ENCODE measurements at places on chromosomes 3 and 15.

DNA sequence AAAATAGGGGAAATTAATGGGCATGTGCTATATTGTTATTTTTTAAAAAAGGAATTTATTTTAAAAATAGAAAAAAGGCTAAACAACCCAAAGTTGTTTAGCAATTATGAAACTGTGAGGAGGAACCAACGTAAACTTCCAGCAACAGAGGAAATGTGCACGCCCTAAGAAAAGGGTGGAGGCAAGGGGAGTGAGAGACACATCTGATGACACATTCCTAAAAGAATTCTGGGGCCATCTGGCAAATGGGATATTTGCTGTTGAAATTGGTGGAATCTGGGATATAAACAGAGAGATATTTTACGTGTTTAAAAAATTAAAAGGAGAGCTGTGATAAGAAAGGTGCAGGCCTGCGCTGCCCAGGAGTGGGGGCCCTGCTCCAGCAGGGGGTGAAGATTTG, 50.8 kb upstream of the MUC13 start:
- H3K27ac ChIP-seq, result no peak overlapping the region
- no peaks in the 10 kb centered on the region for H3K27me3 ChIP-seq
- DNase-seq, result no peak
- H3K4me3 ChIP-seq, result no peak overlapping the region

DNA sequence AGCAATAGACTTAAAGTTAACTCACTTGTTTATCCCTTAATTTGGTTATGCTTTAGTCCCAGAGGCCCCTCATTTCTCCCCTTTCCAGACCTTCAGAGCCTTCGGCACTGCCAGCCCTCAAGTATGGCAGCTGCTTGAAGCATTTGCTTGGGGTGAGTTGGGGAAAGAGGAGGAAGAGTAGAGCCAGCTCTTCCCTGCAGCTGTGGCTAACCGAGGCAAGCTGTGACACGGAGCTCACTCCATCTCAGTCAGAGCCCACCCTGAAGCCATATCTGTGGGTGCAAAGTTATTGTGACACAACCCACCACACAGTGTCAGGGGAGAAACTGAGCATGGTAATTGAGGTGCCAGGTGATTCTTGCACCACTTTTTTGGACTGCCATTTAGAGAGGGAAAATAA, 66.1 kb downstream of the FILIP1L start:
- H3K4me3 ChIP-seq, result no peak overlapping the region
- no peak overlapping the region for H3K27ac ChIP-seq
- H3K4me1 ChIP-seq, result peaks cover 14% of the 10 kb centered on the region

DNA sequence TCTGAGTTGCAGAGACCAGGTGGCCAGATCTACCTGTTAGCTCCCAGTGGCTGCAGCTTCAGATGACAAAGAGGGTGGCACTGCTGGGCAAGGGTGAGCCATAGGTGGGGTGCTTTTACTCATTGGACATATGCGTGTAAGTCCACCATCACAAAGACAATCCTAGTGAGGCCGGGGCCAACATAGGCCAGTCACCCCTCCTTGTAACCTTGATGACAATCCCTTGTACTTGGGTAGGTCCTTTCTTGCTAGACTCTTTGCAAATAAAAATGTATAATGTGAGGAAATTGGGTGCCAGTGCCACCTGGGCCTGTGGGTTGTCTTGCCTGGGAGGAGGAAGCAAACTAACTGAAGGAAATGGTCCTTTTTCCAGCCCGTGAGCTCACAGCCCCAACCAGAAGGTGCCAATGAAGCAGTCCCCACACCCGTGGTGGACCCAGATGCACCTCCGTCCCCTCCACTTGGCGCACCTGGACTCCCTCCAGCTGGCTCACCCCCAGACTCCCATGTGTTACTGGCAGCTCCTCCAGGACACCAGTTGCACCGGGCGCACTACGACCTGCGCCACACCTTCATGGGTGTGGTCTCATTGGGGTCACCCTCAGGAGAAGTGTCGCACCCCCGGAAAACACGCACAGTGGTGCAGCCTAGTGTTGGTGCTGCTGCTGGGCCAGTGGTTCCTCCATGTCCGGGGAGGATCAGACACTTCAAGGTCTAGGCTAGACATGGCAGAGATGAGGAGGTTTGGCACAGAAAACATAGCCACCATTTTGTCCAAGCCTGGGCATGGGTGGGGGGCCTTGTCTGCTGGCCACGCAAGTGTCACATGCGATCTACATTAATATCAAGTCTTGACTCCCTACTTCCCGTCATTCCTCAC, 7.6 kb downstream of the AHSG start:
- H3K27ac ChIP-seq, result no peak overlapping the region
- DNase-seq, result no peak
- peaks cover 33% of the 10 kb centered on the region for H3K27me3 ChIP-seq
- H3K4me1 ChIP-seq, result peaks cover 7% of the 10 kb centered on the region
- no peak overlapping the region for H3K4me3 ChIP-seq
- H3K36me3 ChIP-seq, result no peaks in the 10 kb centered on the region

DNA sequence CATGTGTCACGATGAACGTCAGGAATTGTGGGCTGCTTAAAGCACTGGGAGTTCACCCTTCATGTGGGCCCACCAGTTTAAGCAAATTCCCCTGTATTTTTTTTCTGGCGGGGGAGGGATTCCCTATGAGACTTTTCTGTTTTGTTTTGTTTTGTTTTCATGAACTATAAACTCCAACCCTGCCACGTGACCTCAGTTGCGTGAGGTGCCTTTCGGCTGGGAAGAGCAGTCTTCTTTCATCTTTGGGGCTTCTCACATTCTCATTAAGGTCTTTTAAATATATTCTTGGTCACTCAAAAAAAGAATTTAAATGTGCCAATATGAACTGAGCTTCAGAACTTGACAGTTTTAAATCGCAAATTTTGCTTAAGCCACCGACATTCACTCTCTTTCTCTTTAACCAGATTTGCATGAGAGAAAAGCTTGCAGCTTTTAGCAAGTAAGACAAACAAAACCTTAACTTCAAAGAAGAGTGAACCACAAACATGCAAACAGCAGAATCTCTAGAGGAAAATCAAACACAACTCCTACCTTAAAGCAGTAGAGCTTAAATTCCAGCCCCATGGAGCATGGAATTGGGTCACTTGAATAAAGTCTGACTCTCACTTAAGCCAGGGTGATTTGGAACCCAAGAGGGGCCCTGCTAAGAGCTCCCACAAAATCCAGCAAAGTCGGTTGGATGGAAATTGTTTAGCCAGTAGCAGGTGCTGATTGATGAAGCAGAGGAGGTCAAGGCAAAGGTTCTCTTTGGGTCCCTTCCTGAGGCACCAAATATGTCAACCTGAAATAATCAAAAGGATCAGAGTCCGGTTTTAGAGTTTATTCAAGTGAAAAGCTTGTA, 699.8 kb upstream of the GBE1 start:
- H3K4me1 ChIP-seq, result no peaks in the 10 kb centered on the region
- H3K36me3 ChIP-seq, result no peaks in the 10 kb centered on the region
- H3K4me3 ChIP-seq, result no peak overlapping the region
- no peak for DNase-seq
- no peak overlapping the region for H3K27ac ChIP-seq

DNA sequence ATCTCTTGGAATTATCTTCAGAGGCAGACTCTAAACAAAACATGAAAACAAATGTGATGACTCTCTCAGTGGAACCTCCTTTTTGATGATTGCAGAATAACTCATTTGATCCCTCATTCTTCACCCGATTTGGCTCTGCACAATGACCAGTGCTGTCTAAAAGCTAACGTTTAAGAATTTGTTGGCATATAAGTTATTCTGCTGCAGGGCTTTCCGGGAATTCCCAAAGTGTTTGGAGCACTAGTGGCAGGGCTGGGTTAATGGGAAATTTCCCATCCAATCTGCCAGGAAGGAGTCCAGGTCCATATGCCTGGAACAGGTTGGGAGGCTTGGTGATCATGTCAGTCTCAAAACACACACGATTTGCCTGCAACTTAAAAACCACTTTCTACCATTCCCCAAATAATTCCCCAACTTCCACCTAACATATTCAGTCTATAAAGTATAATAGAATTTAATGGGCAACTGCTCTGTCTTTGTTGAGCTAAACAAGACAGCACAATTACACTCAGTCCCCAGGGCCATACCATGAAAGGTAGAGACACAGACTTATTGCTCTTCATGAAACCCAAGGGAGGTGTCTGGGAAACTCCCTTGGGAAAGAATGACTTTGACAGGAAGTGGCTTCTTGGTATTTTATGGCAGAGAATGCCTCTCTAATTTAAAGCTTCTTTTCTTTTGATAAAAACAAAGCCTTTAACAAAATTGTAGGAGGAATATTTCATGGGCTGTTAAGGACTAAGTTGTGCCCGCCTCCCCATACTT, 38.0 kb downstream of the ARRDC4 start:
- no peaks in the 10 kb centered on the region for H3K27me3 ChIP-seq
- no peak overlapping the region for H3K27ac ChIP-seq
- DNase-seq, result no peak
- H3K4me1 ChIP-seq, result peaks cover 11% of the 10 kb centered on the region

Data from activated T-helper 2 cell treated with anti-CD3 and anti-CD28 coated beads, Interferon-gamma antibody, Interleukin-2, Interleukin-4, amounts not matched to agents 10 μg/mL and 5 μg/mL and 100 μg/mL, durations not matched to agents 14 hours and 24 hours and 36 hours (primary cell).